ENCODE measurements at places on chromosomes 3 and 15.

DNA sequence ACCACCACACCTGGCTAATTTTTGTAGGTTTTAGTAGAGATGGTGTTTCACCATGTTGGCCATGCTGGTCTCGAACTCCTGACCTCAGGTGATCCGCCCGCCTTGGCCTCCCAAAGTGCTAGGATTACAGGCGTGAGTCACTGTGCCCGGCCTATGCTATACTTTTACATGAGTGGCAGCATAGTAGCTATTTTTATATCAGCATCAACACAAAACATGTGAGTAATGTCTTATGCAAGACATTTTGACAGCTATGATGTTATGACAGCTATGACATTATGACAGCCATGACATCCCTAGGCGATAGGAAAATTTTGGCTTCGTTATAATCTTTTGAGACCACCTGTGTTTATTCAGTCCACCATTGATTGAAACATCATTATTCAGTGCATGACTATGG lies 4.1 kb upstream of the NAALADL2 start:
- no peak for DNase-seq

GRCh38 chr3:125402639-125403038 lies 27.5 kb upstream of the ZNF148 start:
- DNase-seq, result no peak

DNA sequence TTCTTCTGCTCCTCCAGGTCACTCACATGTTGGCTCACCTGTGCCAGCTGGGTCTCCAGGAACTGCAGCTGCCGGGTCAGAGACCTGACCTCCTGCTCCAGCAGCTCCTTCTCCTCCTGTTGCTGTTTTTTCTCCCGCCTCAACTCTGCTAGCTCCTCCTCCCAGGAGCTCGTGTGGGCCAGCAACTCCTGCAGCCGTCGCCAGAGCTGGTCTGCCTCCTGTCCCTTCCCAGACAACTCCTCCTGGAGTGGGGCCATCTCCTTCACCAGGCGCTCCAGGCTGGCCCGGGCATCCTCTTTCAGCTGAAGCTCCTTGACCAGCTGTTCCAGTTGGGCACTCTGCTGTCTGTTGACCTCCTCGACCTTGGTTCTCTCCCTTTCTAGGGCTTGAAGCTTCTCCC lies 24.5 kb downstream of the CXCR6 start:
- no peak for DNase-seq

DNA sequence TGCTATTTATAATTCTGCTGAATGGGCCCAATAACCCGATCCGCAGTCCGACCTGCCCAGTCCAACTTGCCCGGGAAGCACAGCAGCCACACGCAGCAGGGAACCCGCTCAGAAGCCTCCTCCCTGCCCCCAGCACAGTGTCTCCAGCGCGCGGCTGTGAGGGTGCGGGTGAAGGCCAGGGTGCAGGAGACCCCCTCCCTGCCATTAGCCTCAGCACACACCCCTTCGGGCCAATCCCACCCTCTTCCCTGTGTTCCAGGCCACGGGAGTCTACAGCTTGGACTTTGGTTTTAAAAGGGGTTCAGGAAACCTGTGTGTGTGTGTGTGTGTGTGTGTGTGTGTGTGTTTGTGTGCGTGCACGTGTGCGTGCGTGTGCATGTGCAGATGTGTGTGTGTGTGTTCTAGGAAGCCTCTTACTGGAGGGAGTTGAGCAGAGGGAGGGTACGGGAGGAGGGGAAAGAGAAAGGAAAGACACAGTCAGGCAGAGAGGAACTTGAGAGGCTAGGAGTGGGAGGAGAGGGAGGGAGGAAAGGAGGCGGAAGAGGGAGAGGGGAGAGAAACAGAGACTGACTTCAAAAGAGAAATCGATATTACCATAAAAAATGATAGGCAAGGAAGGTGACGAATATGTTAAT lies 34.2 kb downstream of the ATP2B2 start:
- no peak for DNase-seq

- DNase-seq, result peak; percentile 19
Observed at GRCh38 chr15:75694241-75695182, 18.1 kb downstream of the CSPG4 start.

GRCh38 chr15:93413745-93414144 lies 324.7 kb upstream of the RGMA start:
- DNase-seq, result no peak

GRCh38 chr3:170096342-170096741 lies 58.5 kb downstream of the GPR160 start:
- DNase-seq, result no peak

DNA sequence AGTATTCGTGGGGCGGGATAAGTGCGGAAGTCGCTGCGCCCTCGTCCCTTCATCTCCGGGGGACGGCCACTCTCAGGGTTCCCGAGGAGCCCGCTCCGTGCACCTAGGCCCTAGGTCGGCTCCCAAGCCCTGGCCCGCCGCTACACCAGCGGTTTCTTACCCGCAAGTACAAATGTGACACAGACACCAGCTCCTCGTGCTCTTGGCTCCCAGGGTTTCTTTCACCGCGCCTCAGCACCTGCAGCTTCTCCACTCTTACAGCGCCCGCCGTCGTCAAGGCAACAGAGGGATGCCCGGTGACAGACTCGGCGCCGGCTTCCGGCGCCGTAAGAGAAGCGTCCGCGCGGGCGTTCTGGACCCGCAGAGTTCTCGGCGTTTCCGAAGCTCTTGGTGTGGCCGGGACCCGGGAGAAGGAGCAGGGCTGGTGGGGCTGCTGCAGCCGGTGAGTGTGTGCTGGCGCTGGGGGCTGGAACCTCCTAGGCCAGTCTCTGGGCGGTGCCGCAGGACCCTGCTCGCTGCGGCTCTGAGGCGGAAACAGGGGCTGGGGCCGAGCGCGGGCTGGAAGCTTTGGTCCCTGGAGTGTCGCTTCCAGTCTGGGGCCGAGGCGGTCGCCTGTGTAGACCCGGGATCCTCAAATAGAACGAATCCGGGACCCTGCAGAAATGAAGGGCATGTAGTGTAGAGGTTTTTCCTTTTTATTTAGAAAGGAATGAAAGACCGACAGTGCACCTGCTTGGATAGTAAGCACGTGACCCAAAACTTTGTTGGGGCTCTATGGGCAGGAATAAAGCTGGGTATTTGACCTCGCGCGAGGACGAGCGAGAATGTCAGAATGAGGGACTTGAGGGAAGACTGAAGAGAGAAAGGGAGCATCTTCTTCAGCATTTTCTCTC lies 155.4 kb upstream of the GOLGA6L4 start:
- DNase-seq, result no peak

DNA sequence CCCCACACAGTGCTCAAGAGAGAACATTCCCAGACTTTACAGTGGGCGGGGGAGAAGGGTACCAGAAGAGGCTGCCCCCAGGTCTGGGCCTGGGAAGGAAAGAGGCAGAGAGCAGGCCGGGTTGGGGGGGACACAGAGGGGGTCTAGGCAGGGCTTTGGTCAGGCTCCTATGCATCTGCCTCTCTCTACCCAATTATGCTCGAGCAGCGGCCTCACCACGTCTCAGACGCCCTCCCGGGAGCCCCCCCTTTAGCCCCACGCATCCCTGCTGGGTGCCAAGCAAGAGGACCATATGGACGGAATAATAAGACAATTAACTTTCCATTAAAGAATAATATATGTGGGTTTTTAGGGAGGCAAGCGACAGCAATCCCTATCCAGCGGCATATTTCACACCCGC lies 32.8 kb downstream of the CACNA2D2 start:
- no peak for DNase-seq

- DNase-seq, result no peak
Observed at GRCh38 chr3:182172534-182172933, 460.8 kb downstream of the SOX2 start.

- DNase-seq, result no peak
Observed at GRCh38 chr15:45377609-45378148, 665 bp downstream of the GATM start.

DNA sequence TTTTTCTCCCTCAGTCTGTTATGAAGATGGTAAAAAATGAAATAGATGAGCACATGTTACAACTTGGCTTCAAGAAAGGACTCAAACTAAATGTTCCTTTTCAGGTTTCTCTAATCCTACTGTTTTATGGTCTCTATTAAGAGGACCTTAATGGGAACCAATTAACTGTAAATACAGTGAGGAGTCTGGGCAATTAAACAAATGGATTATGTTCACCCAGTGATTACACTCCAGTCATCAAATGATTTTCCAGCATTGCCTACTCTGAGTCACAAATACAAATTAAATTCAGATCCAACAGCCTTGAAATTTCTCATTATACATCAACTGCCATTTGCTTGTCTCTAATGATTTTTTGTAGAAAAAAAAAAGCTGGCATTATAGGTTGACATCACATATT lies 129.2 kb downstream of the NEK10 start:
- DNase-seq, result no peak

DNA sequence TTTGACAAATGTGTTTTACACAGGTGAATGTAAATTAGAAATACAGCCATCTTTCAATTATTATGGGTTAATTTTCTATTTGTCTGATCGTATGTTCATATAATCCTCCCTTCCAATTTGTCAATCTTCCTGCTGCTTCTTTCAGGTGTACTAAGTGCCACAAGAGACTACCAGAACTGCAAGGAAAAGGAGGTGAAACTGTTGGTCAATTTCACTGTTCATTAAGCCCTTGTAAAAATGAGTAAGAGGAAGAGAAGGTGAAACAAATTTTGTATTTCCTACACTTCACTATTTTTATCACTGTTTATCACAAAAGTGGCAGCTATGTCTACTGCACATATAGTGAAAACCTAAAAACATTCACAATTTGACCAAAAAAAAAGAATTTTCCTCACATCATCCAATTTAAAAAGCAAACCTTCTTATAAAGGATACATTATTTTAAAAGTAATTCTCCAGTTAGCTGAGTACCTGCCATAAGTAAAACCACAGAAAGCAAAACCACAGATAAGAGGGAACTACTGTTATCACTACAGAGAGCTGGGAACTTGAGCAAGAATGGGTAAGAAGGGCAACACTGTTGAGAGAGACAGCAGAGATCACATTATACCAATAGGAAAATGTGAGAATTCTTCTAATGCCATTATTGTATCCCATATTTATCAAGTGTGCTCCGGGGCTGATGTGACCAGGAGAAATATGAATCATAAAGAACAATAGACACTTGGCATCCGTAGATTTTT lies 163.0 kb downstream of the TBC1D5 start:
- DNase-seq, result no peak

- peak; percentile 88 for DNase-seq
Observed at GRCh38 chr15:98873441-98874218, 134.0 kb downstream of the PGPEP1L start.

GRCh38 chr3:164730815-164731360 lies 347.4 kb downstream of the SI start:
- no peak for DNase-seq

- no peak for DNase-seq
Observed at GRCh38 chr15:31563421-31563820, 236.8 kb downstream of the KLF13 start.

- no peak for DNase-seq
Observed at GRCh38 chr3:119841808-119842471, 60.0 kb downstream of the NR1I2 start.

DNA sequence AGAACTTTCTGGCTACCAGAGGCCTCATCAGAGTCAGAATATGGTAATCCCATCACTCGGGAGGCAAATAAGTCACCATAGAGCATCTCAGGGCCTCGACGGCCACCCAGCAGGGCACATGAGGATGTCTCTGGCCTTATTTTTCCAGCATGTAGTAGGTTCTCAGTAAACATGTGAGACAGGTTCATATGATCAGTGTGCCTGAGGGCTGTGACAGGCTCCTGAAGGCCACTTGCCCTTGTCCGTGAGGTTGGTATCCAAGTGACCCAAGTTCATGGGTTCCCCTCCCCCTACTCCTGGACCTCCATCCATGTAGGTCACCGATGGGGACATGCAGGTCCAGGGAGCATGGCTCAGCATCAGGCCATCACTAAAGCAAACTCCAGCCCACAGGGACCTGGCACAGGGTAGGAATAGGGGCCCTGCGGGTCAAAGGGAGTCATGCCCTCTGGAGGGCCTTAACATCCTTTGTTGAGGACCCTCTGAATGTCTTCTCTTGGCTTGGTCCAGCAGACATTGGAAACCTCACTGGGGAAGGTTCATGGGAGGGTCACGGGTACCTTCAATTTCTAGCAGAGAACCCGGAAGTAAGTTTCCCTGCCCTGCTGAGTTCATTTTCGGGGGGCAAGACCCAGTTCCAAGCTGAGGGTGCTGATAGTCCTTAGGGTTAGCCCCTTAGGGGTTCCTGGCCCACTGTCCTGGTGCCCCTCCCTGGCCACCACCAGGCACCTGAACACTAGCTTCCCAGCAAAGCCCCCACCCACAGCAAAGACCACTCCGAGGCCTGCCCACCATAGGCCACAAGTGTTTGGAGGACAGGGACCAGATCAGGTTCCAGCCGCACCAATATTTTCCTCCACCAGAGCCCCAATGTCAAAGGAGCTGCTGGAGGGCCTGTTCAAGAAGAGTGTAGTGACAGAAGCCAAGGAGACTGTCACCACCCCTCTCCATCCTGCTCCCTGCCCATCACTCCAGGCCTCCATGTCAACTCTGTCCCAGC lies 61.1 kb downstream of the ZNF445 start:
- DNase-seq, result no peak

DNA sequence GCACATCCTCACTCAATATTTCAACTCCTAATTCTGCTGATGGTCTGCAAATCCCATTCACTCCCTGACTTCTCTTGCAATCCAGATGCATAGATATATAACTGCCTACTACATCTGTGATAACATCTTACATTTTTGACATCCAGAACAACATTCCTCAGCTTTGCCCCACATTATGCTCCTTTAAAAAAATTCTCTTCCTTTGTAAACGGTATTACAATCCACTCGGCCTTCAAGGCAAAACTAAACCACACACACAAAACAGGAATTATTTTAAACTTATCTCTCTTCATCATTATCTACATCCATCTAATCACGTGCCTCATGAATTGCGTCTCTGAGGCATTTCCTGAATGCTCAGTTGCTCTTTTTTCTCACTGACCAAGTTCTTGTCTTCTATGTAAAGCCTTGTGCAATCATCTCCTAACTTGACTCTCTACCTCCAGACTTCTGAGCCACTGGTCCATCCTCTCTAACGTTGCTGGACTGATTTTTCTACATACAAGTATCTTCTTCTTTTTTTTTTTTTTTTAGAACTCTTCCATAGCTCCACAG lies 117.0 kb downstream of the SATB1 start:
- DNase-seq, result no peak

Measured in SW480 (cell line).